ENCODE measurements at places on chromosomes 2 and 18. TPM values are rescaled to one million over a fixed set of nuclear protein-coding genes. Genes with fewer than 3 reads are reported as not detected.
A peak's percentile ranks its signal among the peaks of the same experiment; 100 is the strongest.

The TEKT4 gene
- not detected for total RNA-seq

The MALL gene
- not detected for total RNA-seq

DNA sequence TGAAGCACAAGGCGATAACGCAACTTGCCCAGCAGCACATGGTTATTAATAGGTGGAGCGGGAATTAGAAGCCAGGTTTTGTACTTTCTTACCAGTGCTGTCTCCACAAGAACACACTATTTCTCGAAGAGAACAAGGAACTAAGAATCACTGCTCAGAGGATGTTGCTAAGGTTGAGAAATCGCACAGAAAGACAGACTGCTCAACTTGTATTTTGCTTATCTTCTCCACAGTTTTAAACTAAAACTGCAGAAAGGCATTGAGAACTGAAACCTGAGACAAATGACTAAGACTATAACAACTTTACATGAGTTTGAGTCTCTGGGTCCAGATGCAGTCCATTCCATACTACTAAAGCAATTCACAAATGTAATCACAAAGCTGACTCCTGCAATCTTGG lies 6.2 kb downstream of the PRKD3 start:
- DNase-seq = no peak

GRCh38 chr18:4264347-4264791 lies 190.7 kb downstream of the DLGAP1 start:
- DNase-seq = no peak

- DNase-seq = peak; percentile 92
Measured at GRCh38 chr2:113175042-113175628, 1.4 kb downstream of the PSD4 start.

- no peak for DNase-seq
Measured at GRCh38 chr18:46657115-46657955, at the start of gene LOXHD1. TSS of gene LOXHD1 (minus strand) at chr18:46657220. CDS start at chr18:46657033, 187 bp downstream.

DNA sequence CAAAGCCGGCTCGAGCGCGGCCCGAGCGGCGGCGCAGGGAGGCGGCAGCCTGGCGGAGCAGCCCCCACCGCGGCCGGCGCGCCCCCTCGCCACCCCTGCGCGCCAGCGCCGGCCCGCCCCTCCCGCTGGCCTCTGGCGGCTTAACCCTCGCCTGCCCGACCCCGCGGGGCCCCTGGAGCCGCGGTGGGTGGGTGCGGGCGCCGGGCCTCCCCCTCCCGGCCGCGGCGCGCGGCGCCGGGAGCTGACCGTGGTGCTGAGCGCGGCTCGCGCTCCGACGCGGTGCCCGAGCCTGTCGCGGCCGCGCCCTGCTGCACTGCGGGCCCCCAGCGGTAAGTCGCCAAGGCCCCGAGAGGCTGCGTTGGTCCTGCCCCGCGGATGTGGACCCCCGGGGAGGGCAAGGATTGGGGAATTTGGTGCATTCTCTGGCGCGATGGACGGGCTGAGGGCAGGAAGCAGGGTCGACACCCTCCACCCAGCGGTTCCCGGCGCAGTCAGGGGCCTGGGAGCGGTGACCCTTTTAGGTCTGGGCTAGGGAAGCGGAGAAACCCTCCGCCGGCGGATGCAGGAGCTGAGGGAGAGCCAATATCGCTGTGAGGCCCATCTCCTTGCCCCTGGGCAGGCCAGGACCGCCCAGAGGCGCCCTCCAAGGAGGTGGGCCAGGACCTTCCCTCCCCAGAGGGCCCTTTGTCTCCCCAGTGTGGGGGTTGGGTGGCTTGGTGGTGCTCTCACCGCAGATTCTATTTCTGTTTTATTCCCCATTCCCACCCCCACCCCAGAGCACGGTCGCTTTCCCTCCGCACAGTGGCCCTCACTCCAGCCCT lies 923 bp downstream of the AMER3 start:
- peak; percentile 8 for DNase-seq
